ENCODE measurements at places on chromosomes 2 and 18.

DNA sequence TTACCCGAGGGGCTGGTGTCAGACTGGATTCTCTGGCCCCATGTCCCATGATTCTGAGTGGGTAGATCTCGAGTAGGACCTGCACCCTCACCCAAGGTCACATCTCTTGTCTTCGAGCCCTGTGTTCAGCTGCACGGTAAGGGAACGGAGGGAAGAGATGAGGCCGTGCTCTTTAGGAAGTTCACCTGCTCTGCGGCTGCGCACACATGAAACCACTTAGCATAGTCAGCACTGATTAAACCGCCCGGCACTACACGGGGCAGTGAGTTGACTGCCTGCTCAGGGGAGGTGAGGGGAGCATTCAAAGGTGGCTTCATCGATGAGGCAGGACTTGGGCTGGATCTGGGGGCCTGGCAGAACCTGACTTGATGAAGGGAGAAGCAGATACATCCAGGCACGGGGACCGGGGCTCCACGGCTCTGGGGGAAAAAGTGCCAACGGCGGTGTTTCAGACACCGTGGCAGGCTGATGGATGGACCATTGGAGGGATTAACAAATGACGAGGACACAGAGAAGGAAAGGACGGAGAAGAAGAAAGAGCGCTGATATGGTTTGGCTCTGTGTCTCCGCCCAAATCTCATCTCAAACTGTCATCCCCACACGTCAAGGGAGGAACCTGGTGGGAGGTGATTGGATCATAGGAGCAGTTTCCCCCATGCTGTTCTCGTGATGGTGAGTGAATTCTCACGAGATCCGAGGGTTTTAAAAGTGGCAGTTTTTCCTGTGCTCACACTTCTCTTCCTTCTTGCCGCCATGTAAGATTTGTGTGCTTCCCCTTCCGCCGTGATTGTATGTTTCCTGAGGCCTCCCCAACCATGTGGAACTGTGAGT lies 248.6 kb downstream of the CYP26B1 start:
- DNase-seq: no peak

GRCh38 chr2:201116959-201117734 lies 1.2 kb downstream of the CFLAR start:
- DNase-seq: peak; percentile 44

DNA sequence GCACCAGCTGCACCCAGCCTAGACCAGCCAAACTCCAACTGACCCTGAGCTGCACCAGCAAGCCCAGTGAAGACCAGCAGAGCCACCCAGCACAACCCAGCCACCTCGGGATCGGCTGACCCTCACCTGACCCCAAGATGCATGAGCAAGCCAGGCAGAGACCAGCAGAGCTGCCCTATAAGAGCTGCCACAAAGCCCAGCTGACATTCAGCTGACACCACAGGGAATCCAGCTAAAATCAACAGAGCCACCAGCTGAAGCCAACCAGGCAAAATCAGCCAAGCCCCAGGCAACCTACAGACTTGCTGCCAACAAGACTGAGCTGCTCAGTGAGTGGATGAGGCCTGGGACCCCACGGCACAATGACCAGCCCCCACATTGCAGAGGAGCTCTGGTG lies 54.6 kb downstream of the CYP27C1 start:
- peak; percentile 90 for DNase-seq

GRCh38 chr18:6366776-6367175 lies 47.9 kb downstream of the L3MBTL4 start:
- DNase-seq: no peak

- no peak for DNase-seq
Observed at GRCh38 chr2:176581557-176582165, 312.4 kb downstream of the MTX2 start.

DNA sequence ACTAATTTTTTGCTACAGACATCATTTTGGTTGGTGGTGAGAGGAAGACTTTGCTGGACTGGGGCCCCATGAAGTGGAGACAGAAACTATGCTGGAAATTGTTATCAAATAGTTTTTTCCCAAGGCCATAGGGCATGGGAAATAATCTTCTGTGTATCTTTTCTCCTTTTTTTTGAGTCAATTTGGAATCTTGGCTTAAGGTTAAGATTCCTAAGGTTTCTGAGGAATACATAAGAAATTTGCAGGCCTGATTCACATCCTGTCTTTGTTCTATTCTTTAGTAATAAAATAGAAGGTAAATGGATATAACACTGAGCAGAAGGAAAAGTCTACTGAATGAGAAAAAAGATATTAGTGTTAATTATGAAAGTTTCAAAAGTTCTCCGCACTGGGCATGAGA lies 16.6 kb downstream of the SMC6 start:
- no peak for DNase-seq

DNA sequence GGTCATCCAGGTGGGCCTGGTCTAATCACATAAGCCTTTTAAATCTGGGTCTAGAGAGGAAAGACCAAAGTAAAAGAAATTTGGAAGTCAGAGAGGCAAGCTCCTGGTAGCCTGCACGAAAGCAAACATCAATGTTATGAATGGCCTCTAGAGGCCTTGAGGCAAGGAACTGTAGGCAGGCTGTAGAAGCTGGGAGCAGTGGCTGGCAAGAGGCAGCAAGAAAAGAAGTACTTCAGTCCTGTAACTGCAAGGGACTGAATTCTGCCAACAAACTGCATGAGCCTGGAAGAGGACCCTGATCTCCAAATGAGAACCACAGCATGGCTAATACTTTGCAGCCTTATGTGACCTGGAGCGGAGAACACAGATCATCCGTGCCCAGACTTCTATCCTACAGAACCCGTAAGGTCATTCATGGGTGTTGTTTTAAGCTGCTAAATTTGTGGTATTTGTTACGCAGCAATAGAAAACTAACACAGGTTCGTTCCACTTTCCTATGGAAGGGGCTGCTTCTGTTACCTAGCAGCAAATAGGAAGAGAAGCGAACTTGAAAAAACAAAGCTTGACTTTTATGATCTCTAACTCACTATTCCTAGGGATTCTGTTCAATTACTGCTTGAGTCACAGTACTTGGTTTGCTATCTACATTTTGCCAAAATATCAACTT lies 1.2 kb downstream of the IMMT start:
- DNase-seq: peak; percentile 5

DNA sequence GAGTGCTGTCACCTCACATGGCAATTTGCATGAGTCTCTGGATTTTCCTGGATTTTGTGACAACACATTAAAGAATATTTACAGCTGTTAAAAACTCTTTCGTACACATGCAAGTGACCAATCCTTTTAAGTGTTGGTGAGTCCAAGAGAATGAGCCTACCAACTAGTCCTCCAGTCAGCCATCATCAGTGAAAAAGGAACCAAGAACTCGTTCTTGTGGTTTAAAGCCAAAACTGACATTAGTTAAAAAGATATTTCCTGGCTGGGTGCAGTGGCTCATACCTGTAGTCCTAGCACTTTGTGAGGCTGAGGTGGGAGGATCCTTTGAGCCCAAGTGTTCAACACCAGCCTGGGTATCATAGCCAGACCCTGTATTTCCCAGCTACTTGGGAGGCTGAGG lies 215.4 kb upstream of the ITGA4 start:
- no peak for DNase-seq

DNA sequence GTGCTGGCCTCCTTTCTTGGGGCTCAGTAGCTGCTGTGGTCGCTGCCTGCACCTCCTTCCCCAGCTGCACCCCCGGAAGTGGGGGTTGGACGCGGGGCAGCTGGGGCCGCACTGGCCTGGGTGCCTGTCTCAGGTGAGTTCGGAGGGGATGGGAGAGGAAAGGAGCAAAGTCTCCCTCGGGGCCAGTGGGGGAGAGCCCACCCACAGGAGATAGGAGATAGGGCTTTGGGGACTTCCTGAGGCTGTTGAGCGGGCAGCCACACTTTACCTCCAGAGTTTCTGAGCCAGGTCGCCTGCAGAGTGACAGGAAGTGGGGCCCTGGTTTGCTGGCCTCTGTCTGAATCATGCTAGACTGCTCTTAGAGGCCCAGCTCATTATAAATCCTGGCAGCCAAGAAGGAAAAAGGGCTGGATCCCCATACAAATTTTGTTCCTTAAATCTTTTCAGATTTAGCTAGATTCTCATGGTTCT lies 8.1 kb downstream of the MBP start:
- no peak for DNase-seq
